ENCODE measurements at places on chromosomes 2 and 18.

GRCh38 chr18:13457327-13457726 lies 238.8 kb downstream of the LDLRAD4 start:
- no peak for DNase-seq

- DNase-seq, result no peak
Measured at GRCh38 chr2:203636588-203637470, 69.6 kb upstream of the CD28 start.

DNA sequence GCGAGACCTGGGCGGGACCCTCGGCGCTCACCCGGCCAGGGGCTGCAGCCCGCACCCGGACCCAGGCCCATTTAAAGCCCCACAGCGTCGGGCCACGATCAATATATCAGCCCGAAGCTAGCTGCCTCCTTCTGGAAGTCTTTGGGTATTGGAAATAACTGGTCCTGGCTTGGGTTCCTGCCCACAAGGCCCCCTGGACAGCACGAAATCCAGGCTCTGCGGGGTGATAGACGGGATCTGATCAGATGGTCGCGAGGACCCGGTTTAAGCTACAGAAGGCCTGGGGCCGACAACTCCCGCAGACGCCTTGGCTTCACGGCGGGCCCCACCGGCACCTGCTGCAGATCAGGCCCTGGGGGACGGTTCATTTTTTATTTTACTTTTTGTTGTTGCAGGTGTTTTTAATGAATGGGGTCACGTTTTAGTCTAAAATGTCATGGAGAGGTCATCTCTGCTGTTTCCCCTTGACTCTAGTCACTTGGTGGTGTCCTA lies 362 bp upstream of the PSTPIP2 start:
- no peak for DNase-seq

- no peak for DNase-seq
Measured at GRCh38 chr2:3631161-3631850, 26.7 kb upstream of the ALLC start.

GRCh38 chr2:134489732-134490384 lies 228.9 kb downstream of the TMEM163 start:
- DNase-seq, result no peak

DNA sequence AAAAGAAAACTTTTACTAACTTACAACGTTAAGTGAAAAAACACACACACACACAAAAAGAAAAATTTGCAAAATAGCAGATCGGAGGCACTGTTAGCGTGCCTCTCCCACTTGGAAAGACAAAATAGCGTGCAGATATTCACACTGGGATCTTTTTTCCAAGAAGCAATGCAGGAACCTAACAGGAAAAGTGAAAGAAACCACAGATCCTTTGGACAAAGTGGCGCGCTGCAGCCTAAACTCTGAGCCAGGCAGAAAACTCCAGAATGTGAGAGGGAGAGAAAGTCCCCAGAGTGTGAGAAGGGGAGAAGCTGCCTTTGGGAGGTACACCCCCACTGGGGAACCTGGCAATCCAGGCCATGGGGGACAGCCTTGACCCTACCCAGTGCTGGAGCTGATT lies 70.7 kb upstream of the SERPINE2 start:
- DNase-seq, result no peak

DNA sequence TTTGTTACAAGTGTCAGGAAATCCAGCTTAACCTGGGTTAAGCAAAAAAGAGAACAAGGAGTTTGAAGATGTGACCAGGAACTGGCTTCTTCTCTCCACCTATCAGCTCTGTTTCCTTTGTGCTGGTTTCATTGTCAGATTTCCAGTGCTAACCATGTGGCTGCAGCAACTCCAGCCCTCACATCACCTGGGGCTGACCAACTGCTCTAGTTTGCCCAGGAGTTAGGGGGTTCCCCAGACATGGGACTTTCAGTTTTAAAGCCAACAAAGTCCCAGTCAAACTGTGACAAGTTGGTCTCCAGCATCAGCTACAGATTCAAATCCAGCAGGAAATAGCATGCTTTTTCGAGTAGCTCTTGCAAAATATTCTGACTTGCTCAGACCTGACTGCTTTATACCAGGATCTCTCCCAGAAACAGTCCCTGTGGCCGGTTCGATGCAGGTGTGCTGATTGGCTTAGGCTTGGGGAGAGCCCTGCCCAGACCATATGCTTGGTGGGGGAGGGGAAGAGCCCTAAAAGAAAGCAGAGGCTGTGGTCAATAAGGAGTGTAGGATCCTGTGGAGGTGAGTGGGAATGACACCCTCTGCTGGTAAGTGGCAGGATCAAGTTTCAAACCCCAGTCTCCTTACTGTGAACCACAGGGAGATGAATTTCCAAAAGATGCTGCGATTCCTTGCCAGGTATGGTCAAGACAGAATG lies 49.5 kb downstream of the KCNE4 start:
- no peak for DNase-seq

- DNase-seq, result no peak
Measured at GRCh38 chr2:100126201-100126600, 16.2 kb downstream of the AFF3 start.

DNA sequence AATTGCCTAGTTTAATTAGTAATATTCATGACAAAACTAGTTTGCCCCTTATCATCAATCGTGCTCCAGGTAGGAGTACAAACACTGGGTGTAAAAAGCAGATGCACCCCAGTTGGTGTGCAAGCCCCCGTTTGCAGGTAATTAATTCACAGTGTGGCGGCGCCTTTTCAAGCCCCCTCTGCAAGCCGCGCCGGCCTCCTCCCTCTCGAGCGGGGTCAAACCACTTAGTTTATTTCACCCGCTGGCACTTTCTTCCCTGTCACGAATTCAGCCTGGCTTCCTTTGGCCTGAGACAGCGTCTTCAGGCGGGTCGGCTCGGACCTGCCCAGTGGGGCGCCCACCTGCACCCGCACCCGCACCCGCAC lies 64.7 kb upstream of the MAPRE2 start:
- no peak for DNase-seq

GRCh38 chr2:120661551-120661950 lies 74.1 kb upstream of the GLI2 start:
- DNase-seq, result no peak

- no peak for DNase-seq
Measured at GRCh38 chr2:105249181-105249580, 7.6 kb downstream of the GPR45 start.

DNA sequence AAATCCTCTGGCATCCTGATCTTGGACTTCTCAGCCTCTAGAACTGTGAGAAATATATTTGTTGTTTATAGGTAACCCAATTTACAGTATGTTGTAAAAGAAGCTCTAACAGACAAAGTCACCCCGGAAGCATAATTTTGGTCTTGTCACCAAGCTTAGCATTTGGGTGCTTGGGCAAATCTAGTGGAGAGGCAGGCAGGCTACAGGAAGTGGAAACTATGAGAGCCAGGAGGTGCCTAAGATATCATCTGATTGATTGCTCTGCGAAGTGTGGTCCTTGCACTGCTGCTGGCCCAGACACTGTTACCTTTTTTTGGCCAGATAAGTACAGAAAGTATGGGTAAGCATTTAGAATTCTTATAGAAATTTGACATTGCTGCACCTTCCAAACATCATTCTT lies 102.9 kb downstream of the CDC42EP3 start:
- DNase-seq, result no peak

- no peak for DNase-seq
Measured at GRCh38 chr2:46259777-46260168, 37.4 kb upstream of the EPAS1 start.

DNA sequence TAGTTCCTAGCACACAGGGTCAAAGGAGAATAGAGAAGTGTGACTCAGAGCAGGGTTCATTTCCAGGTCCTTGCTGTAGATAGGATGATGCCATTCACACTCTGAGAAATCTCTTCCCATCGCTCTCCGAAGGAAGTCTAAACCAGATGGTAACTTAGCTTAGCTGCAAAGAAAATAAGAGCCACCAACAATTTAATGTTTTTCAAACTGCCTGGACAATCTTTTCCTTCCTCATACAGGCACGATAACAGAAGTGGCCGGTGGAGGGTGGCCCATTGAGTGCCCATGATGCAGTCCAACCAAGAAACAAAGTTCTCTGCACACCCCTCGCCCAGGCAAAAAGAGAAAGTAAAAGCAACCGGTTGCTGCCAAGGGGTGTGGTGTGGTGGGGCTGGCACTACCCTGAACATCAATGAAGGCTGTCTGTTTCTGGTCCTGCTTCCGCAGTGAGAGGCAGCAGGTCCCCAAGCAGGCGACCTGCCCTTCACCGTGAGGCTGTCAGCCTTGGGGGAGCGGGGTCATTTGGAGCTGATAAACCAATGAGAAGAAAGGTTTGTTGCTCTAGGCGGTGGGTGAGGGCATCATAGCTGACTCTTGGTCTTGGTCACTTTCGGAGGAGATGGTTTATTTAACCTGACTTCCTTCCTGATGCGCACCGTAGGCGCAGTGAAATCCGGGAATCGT lies 105.6 kb upstream of the CD302 start:
- no peak for DNase-seq

- no peak for DNase-seq
Measured at GRCh38 chr2:171436307-171436706, 2.3 kb downstream of the DCAF17 start.

- DNase-seq, result no peak
Measured at GRCh38 chr18:3594760-3595368, 144.9 kb downstream of the TGIF1 start.

- DNase-seq, result no peak
Measured at GRCh38 chr2:99571533-99571932, 81.7 kb upstream of the REV1 start.

All from esophagus squamous epithelium (tissue), 5 donors.